CD4-positive, alpha-beta T cell (primary cell): ENCODE measurements at places on chromosomes 11 and 22.
A peak's percentile ranks its signal among the peaks of the same experiment; 100 is the strongest.

DNA sequence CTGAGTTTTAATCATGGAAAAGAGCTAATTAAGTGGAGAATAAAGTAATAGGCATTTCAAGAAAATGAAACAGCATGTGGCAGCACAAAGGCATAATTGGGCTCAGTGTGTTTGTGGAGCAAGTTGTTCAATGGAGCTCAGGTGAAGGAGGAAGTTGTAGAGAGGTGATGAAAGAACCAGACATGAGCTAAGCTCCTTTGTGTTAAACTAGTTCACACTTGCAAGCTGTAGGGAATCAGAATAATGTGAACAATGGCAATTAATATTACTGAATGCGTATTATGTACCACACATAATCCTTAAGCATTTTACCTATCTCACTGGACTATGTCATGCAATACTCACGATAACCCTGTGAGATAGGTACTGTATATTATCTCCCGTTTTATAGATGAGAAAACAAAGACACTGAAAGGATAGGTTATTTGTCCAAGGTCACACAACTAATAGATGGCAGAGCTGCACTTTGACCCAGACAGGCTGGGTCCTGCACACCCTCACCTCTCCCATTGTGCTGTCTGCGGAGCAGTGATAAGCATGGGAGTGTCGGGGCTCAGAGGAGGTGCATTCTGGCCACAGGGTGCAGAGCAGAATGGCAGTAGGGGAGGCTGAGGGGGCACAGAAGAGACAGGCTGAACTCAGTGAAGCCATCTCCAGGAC is 8.9 kb downstream of the OLFML1 start:
- no peak for DNase-seq

GRCh38 chr11:882596-882995 is 28.0 kb downstream of the CHID1 start:
- DNase-seq: no peak

- no peak for DNase-seq
These were observed 992 bp downstream of the LGALS12 start for GRCh38 chr11:63506876-63507275.

DNA sequence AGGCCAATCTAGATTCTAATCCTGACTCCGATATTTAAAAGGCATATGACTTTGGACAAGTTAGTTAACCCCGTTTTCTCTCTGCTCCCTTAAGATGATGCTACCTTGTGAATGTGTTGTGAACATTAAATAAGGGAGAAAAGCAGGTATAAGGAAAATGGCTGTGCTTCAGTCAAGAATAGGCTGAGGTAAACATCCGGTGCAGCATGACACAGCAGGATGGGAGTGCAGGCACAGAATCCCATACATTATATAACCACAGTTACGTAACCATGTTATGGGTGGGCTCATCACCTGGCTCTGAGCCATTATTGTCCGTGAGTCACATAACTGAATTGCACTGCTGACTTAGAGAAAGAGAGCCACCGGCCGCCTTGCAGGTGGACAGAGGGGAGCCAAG is 382.2 kb upstream of the ANO5 start:
- DNase-seq: no peak

DNA sequence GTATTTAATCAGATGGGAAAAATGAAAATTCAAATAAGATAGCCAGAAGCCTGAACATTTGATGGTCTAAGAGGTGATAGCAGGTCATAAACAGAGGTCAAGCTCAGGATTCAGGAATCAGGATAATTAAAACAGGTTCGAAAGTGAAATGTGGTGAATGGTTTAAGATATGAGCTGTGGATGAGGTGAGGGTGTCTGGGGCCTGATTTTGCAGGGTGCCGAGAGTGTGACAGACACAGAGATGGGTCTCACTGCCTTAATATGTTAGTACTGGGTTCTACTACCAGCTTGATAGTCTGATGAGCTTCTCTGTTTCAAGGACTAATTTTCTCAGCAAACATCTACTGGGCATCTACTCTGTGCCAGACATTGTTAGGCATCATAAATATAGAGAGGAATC is 19.9 kb upstream of the EMSY start:
- DNase-seq: no peak

DNA sequence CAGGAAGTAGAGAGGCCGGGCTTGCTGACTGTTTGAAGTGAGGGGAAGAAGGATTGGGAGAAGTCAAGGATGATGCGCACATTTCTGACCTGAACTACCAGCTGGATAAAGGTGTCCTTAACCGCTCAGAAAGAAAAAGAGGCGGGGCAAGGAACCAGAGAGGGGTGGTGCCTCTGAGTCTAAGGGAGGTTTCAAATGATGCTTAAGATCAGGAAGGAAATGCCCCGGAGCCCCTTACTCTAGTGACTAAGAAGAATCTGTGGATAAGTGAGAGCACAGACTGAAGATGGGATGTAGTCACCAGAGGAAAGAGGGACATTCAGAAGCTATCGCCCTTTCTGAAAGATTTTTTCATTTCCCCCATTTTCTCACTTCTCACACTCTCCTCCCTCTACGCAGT is 12.7 kb downstream of the DCHS1 start:
- no peak for DNase-seq

- DNase-seq: no peak
These were observed 94.7 kb upstream of the RASSF10 start for GRCh38 chr11:12914400-12914912.

DNA sequence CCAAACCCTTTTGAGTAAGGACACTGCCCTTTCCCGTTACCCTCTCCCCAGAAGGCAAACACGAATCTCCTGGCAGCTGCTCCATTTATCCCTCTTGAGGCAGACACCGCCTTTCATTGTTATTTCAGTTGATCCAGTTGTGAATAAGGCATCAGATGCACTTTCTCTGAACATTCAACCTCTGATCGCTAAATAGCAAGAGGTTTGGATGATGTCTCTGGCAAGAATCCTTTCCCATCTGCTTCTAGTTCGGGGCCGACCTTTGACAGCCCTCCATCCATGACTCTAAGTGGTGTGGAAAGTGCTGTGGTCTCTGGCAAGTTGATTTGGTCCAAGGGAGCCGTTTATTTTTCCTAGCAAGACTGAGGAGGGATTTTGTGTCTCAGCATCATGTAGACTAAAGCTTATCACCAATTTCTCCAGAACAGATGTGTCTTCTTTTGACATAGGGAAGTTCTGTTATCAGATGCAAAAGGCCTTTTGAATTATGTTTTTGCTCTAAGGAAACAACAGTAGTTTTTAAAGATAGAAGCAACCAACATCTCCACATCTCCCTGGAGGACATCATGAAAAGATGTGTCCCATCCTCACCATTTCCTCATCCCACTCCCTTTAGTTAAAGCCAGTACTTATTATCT is 123.6 kb downstream of the CCDC34 start:
- DNase-seq: no peak

GRCh38 chr11:72338266-72338665 is 94.3 kb upstream of the PHOX2A start:
- no peak for DNase-seq

GRCh38 chr22:33722816-33723215 is 197.5 kb downstream of the LARGE1 start:
- no peak for DNase-seq

DNA sequence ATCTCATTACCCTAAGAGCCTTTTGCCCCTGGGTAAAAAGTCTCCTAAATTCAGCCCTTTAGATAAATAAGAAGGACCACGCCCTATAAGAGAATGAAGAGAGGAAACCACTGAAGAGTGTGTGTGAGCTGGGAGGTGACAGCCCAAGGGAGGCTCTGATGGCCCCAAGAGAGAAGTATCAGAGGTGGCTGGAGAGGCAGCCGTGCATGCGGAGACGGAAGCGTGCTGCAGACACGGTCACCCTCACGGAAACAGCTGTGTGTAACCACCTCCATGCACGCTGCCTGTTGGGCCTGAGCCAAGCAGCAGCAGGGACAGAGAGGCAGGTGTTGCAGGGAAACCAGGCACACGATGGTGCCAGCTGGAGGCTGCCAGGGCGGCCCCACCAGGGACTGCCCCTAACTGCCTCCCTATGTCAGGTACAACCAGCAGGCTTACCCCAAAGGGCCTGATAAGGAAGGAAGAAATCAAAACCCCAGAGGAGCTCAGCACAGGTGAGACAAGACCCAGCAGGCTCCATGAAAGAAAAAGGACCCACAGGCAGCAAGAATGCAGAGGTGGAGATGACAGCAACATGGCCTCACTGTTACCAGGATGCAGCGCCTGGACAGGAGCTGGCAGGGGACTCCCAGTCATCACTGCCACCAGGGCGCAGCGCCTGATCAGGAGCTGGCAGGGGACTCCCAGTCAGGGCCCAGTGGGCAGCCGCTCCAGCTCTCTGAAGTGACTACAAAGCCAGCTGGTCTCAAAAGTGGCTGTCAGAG is 7.8 kb downstream of the LARGE2 start:
- peak; percentile 49 for DNase-seq

GRCh38 chr22:29093501-29094300 is 20.9 kb downstream of the KREMEN1 start:
- no peak for DNase-seq

- no peak for DNase-seq
These were observed 16.9 kb downstream of the CABIN1 start for GRCh38 chr22:24027991-24028390.

DNA sequence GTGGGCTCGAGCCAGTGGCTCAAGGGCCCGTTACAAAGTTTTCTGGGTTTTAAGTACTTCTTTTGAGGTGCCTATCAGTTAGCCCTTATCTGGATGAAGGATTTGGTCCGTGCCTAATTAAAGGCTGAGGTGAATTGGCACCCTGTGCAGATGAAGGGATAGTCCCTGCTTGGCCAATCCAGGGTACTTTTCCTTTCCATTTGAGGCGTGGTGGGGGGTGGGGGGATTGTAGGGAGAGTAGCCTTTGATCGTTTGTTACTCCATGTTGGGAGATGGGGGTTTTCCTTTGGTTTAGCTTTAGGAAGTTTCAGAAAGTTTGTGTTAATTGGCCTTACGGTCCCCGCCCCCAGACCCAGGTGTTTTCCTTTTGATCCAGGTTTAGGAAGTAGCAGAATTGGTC is 170.8 kb downstream of the DDX10 start:
- DNase-seq: no peak

DNA sequence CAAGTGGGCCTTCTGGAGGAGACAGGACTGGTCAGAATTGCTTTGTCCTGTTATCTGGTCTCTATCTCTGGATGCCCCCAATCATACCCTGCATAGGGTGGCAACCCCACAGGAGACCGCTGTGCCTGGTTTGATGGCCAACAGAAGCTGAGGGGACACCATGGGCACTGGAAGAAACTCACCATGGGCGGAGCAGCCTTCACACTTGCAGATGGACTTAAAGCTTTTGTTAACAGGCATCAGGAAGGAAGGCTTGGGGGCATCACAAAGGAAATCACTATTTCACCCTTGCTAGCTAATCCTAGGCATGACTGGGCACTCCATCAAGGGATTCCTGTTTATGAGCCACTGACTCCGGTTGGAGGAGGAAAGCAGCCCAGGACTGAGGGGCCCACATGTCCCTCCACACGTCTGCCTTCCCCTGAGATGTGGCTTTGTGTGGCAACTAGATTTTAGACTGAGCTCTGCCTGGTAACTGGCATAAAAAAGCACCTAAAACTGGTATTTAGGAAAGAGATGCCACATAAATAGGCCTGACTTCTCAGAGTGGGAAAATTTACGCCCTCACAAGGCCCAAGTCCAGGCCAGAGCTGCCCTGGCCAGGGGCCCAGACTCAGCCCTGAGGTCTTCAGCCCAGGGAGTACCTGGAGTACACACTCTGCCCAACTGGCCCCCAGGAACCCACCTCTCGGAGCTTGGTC is 57.0 kb upstream of the LYVE1 start:
- no peak for DNase-seq

DNA sequence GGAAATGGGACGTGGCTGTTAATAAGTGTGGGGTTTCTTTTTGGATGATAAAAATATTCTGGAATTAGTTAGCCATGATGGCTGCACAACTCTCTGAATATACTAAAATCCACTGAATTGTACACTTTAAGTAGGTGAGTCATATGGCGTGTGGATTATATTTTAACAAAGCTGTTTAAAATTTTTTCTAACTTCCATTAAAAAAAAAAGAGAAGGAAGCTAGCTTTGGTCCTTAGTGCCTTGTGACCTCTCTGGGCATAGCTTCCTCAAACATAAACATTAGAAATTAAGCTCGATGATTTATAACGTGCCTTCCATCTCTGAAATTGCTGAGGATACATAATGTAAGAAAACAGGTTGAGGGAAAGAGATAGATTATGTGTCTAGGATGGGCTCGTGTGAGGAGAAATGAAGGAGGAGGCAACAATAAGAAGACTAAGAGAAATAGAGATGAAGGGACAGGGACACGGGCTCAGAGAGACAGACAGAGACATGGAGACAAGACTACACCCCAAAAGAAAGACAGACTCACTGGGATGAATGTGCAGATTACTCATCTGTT is 20.0 kb downstream of the IRAG1 start:
- DNase-seq: no peak
